Stimulated activated CD8-positive, alpha-beta memory T cell treated with anti-CD3 and anti-CD28 coated beads, Interleukin-7, amount 100 ng/mL, for 1 hour (primary cell): ENCODE measurements at places on chromosomes 4 and X.

DNA sequence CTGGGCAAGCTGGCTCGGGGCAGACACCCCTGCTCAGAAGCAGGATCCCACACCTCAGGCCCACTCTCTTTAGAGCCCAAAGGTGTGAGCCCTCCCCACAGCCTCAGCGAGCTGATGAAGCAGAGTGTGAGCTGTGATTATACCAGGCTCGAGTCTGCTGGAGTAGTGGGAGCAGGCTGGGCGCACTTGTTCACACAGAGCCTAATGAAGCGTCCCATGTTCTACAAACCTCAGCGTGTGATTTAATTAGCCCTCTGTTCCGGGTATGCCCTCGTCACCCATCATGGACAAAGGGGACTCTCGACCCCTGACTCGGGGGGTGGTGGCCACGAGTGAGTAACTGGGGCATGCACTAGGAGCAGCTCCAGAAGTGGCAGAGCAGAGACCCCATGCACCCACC lies 62.3 kb downstream of the PPP2R2C start:
- no peak for DNase-seq

DNA sequence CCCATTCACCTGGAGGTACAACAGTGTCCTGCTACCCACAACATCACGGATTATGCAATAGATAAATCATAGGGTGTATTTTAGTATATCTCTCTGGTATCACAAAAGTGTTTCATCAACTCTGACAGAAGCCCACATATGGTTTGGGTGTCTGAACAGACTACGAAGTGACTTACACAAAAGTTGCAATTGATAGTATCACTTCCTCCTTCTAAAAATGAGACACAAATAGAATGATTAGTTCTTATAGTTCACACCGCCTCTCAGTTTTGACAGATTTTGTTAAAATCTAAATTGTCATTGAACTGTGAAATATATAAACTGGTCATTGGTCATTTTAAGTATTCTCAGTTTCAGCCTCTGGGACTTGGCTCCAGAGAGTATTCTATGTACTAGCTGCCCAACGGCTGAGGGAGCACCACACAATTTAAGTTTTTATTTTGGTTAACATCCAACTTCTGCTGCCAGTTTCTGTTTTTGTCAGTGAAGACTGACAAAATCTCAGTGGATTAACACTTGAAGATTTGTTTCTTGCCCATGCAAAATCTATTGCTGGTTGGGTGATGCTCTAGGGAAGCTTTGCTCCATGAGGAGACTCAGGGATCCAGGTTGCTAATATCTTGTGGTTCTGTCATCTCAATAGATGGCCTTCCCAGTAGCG lies 113.8 kb upstream of the PUDP start:
- DNase-seq, result no peak

DNA sequence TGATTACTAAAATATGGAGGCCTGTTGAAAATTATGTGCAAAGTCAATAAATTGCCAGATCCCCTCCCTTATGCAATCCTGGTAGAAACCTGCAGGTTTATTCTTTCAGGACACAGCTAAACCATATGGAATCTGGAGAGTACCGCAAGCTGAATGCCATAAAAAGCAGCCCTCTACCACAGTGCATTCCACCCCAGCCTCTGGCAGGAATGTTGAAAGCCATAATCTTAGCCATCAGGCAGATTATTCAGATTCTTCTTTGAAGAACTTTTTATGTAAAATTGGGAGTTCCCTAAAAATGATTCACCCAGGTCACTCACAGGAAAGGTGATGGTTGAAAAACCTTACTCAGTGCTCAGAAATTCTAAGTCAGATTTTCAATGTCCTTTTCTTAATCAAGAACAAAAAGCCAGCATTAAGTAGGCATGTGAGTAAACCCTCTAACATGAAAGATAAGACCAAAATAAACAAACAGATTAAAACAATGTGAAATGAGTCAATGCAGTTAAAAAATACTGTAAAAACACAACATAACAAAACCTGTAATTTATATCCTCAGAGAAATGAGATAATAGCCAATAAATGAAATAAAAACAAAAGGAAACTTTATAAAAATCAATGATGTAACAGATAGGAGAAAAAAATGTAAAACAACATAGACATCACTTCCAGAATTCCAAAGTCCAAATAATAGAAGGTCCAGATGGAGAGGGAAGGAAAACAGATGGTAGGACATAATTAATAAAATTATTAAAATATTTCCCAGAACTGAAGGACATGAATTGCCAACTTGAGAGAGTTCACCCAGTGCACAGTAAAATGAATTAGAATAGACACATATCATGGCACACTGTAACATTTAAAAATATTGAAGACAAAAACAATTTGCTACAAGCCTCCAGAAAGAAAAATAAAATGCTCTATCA lies 226.9 kb downstream of the FSTL5 start:
- DNase-seq, result no peak

GRCh38 chrX:70166601-70167590 lies 10.4 kb upstream of the DGAT2L6 start:
- no peak for DNase-seq

DNA sequence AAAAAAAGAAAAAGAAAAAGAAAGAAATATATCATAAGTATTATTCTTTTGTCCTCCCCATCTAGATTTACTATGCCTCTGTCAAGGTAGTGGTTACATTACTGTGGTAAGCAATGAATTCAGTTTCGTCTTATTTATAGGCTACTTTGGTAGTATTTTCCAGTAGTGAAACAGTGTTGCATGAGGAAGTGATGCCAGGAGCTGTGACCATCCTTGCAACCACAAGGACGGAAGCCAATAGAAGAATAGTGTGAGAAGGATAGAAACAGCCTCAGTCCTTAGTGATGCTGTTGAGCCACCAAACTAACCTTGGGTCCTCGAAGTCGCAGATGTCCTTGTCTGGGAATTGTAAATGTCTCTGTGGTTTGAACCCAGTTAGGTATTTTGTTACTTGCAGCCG lies 328.5 kb downstream of the PPP3CA start:
- no peak for DNase-seq

DNA sequence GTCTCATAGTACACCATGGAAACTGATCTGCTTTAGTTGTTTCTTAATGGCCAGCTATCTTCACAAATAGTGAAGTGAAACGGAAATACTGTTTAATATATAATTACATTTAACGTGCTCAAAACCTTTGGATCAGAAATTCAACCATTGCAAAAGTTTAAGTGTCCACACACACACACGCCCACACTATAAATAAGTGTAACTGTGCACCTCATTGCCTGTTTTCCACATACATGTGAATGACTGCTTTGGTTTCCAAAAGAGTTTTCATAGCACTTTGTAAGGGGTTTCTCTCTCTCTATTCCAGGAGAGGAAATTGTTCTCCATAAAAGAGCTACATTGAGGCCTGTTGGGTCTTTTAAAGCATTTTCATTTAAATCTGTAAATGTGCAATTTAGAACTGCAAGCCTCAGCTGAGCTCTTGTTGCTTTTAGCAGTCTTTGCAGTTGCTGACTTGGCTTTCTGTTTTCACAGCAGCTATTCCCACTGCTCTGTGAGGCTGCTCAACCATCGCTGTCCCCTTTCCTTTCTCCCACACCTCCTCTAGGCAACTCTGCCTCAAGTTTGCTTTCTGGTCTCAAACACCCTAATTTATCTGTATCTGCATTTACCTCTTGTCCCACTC lies 94.5 kb downstream of the RAPGEF2 start:
- DNase-seq, result no peak
